Skeletal muscle cell (primary cell): ENCODE measurements at places on chromosomes 1 and 21.

DNA sequence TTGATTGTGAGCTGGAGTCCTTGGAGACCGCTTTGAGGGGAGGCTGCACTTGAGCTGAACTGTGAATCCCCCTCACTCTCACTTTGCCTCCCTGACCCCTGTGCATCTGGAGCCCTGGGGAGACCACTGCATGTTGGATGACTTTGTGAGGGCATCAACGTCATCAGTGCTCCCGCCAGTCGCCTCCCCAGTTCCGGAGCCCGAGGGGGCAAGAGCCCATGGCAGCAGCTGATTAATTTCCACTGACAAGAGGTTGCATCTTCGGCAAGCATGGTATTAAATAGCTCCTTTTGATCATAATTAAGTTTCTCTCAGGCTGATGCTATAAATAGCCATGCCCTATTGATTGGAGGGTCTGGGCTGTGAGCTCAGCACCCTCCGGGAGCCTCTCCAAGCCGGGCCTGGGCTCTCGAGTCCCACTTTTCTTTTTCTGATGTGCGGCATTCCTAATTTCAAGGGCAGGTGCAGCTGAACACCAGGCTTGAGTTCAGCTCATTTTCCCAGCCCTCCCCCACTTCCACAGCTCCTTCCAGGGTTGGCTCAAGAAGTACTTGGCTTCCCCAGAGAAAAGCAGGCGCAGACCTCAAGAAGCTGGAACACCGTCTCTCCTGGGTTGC, 33.2 kb downstream of the KCND3 start:
- no peak for DNase-seq

DNA sequence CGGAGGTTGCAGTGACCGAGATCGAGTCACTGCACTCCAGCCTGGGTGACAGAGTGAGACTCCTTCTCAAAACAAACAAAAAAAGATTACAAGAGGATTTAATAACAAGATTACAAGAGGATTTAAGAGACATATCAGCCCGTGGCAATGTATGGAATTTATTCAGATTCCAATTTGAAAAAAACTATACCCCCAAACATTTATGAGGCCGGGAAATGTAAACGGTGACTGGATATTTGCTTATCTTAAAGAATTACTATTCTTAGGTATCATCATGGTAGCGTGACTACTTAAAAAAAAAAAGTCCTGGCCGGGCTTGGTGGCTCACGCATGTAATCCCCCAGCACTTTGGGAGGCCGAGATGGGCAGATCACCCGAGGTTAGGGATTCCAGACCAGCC, 21.2 kb upstream of the ELK4 start:
- DNase-seq: no peak

DNA sequence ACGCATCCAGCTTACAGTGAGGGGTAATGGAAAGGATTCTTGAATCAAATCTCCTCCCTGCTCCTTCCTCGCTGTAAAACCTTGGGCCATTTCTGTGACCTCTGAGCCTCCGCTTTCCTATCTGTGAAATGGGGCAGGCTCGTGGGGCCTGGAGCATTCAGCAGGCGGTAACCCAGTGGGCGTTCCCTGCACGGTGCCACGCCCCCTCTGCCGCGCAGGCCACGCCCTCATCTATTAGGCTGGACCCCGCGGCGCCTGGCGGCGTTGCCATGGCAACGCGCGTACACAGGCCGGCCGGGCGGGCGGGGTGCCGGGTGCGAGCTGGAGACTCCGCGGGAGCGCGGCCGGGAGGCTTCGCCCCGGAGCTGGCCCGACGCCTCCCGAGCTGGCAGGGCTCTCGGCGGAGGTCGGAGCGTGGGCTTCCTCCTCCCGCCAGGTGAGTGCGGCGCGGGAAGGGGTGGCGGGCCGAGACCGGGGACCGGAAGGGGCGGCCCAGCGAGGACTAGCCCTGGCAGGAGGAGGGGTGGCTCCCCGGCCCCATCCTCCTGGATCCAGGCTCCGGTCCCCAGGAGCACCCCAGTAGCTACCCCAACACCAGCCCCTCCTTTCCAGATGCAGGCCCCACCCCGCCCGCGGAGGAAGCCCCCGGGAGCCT, at the start of gene FHAD1:
Gene FHAD1, plus strand, starts transcription at position 264 of the 655 bp plus-strand sequence. CDS start 4,562 bp downstream, outside the sequence.
- peak; percentile 4 for DNase-seq

- no peak for DNase-seq
Measured at GRCh38 chr1:203778789-203779188, 13.8 kb downstream of the LAX1 start.

DNA sequence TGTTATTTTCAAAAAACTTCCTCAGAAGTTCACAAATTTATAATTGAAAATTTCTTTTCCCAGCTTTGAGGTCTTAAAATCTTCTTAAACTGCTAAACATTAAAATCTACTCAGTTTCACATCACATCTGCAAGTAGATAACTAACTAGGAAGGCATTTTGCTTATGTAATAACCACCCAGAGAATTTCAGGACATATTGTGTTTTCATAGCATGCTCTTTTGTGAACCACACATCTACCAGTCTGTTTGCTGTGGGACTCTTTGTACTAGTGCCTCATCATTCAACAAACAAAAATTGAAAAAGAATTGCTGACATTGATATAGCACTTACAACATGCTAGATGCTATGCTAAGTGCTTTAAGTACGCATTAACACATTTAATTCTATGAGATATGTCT, 31.6 kb upstream of the C1orf146 start:
- DNase-seq: peak; percentile 60

DNA sequence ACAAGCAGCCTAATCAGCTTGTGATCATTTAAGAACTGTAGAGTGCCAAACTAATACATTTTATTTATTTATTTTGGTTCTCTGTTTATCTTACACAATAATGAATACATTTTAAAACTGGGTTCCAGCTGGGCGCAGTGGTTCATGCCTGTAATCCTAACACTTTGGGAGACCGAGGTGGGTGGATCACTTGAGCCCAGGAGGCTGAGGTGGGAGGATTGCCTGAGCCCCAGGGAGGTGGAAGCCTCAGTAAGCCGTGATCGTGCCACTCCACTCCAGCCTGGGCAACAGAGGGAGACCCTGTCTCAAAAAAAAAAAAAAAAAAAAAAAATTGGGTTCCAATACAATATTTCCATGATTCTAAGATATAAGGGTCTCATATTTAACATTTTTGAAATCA, 9.2 kb downstream of the FBXO28 start:
- no peak for DNase-seq

GRCh38 chr1:224392411-224393249, 36.0 kb downstream of the CNIH4 start:
- DNase-seq: no peak

GRCh38 chr1:50702395-50702794, 257.7 kb downstream of the FAF1 start:
- DNase-seq: no peak

DNA sequence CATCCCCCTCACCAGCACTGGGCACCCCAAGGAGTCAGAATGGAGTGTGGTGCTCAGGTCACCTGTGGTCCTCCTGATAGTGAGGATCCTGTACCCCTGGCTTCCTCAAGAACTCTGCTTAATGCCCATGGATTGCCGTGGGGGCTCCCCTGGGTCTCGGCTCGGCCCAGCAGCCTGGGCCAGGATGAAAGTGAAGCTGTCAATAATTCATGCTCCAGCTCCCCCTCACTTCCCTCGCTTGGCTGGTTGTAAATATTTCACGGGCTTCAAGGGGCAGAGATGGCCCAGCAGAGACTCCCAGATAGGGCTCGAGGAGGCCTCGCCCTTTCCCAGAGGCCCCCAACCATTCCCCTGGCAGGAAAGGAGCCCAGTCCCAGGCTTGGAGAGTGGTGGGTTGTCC, 42.6 kb upstream of the KCNA10 start:
- DNase-seq: no peak

- DNase-seq: no peak
Measured at GRCh38 chr21:45228656-45229240, 58.9 kb downstream of the POFUT2 start.

DNA sequence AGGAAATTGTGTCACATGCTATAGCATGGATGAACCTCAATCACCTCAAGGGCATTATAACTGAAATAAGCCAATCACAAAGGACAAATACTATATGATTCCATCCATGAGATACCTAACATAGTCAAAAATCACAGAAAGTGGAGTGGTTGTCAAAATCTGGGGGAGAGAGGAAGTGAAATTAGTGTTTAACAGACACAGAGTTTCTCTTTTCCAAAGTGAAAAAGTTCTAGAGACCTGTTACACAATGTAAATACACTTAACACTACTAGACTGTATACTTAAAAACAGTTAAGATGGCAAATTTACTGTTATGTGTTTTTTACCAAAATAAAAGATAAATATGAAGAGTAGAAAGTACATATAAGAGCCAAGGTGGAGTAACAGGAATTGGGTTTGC, 31.8 kb downstream of the ZNF644 start:
- DNase-seq: no peak

GRCh38 chr1:215228193-215228592, 145.7 kb downstream of the KCNK2 start:
- no peak for DNase-seq

DNA sequence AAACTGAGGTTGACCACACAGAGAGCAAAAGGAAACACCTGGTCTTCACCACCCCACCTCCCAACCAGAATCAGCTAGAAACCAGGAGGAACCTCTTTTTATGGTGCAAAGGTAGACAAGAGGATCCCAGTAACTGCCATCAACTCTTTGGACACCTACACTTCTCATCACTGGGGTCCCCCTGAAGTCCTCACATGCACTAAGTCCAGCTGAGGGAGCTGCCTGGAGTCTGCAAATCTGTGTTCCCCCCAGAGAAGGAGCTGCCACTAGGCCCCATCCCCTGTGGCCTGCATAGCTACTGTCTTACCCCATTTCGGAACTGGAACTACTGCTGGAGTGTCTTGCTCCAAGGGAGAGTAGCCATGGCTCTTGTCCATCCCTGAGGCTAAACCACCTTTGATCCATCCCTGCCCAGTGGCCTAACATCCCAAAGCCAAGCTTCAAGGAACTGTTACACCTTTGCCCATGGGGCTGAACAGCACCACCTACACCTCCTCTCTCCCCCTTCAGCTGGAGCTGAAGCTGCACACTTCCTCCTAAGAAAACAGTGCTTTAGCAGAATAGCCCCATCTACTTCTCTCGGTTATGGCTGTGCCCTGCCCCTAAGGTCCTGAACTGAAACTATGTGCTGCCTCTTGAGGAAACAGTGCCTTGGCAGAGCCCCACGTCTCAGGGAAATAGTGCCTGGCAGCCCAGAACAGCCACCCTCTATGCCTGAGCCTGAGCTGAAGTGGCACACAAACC, 85.4 kb upstream of the CD53 start:
- DNase-seq: no peak

- DNase-seq: no peak
Measured at GRCh38 chr21:16468184-16468583, 738.4 kb downstream of the USP25 start.

DNA sequence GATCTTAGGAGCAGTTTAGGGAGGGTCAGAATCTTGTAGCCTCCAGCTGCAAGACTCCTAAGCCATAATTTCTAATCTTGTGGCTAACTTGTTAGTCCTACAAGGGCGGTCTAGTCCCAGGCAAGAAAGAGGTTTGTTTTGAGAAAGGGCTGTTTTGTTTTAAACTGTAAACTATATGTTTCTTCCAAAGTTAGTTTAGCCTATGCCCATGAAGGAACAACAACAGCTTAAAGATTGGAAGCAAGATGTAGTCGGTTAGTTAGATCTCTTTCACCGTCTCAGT, 62.0 kb downstream of the SLC16A1 start:
- DNase-seq: no peak

- DNase-seq: no peak
Measured at GRCh38 chr1:175933801-175934200, 190.4 kb upstream of the TNR start.

- DNase-seq: no peak
Measured at GRCh38 chr21:18495523-18495922, 91.9 kb upstream of the TMPRSS15 start.

DNA sequence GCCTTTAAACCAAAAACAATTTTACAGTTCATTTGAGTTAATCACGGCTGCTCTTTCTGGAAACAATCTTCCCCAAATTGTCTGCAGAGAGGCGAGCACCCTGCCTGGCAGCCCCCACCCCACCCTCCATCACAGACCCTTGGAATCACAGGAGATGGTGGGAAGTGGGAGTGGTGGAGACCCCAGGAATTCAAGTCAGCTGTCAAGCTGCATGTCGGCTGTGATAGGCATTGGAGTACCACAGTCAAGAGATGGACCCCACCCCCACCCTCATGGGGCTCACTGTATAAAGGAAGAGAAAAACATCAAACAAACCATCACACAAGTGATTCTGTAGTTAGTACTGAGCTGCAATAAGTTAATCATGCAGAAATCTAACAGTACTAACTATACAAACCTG, 360.4 kb downstream of the MATN1 start:
- DNase-seq: no peak

GRCh38 chr1:225777058-225777582, 506 bp upstream of the SRP9 start:
- no peak for DNase-seq

DNA sequence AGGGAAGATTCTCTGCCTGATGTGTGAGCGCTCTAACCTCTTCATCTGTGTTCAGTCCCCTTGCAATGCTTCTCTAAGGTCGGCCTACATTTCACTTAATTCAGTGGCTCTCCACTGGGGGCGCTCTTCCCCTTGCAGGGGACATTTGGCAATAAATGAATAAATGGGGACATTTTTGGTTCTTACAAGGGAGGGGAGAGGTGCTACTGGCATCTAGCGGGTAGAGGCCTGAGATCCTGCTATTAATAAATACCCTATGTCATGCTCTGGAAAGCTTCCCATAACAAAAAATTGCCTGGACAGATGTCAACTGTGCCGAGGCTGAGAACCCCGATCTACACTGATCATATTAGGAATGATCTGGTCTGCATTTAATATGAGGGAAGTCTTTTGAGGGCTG, 25.9 kb upstream of the DNAJC11 start:
- no peak for DNase-seq

DNA sequence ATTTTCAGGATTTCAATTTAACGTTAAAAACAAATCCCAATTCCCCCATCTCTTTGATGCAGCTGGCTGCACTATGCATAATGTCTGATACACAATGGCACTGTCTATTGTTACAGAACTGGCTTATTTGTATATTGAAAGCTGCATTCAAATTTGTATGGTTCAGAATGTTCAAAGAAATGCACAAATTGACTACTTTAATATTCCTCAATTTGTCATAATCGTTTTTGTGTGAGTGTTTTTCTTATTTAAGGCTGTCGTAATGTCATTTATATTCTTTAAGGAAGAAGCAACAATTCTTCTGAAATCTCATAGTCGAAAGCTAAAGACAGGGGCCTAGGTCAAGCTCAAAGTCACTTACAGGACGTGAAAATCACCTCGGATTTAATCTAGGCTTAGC, 341.4 kb upstream of the ZRANB2 start:
- no peak for DNase-seq

- DNase-seq: peak; percentile 47
Measured at GRCh38 chr1:155892796-155893195, 18.4 kb downstream of the RIT1 start.

- peak; percentile 51 for DNase-seq
Measured at GRCh38 chr1:189654906-189655305, 822.8 kb downstream of the BRINP3 start.
